ENCODE measurements at places on chromosomes 1 and 21.

- no peak for DNase-seq
Measured at GRCh38 chr1:88803444-88803843, 87.9 kb downstream of the GTF2B start.

- DNase-seq, result no peak
Measured at GRCh38 chr1:151210830-151211229, 12.5 kb downstream of the PIP5K1A start.

GRCh38 chr1:203592156-203592555 is 34.5 kb upstream of the ATP2B4 start:
- no peak for DNase-seq

- DNase-seq, result no peak
Measured at GRCh38 chr1:66929146-66929688, 4.4 kb downstream of the MIER1 start.

GRCh38 chr21:44902268-44903049 is 18.2 kb downstream of the ITGB2 start:
- no peak for DNase-seq

GRCh38 chr1:8915446-8915845 is 30.2 kb upstream of the CA6 start:
- DNase-seq, result no peak

DNA sequence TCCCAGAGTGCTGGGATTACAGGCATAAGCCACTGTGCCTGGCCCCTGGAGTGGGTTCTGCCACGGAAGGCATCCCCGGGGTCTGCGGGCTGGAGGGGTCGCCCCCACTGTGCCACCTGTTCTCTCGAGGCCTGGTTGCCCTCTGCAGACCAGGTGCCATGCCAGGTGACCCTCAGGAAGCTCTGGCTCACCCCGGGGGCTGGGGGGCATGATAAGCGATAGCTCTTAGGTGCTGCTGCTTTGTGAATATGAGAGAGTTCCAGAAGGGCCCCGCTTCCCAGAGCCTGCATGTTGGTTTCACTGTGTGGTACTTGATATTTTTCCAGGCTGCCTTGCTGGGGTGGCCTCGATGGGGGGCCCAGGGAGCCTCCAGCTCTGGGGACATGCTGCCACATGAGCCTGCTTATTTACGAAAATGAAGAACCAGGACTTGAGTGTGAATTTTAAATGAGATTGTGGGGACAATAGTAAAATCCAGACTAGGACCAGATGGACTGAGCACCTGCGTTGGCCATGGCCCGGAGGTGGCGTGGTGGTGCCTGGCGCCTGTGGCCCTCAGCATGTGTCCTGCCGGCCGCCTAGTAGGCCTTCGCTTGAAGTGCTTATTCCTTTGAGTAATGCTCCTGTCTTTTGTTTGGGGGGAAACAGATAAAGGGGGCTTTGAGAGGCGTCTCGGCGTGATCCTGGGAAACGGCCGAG is 7.3 kb downstream of the SKI start:
- no peak for DNase-seq

DNA sequence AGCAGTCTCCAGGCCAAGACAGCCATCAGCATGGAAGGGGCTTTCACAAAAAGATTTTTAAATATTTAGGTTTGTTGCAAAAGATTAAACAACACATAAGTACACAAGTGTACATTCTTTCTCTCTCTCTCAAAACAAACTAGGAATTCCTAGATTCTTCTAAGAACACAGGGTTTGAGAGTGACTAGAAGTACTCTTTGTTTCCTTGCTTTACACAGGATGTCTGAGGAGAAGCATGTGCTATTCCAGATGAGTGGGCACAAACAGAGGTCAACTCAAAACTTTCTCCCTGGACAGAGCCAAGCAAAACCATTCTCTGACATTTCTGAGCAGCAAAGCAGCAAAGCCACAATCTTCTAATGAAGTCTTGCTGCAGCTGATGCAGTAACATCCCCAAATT is 210.6 kb upstream of the HOOK1 start:
- no peak for DNase-seq

DNA sequence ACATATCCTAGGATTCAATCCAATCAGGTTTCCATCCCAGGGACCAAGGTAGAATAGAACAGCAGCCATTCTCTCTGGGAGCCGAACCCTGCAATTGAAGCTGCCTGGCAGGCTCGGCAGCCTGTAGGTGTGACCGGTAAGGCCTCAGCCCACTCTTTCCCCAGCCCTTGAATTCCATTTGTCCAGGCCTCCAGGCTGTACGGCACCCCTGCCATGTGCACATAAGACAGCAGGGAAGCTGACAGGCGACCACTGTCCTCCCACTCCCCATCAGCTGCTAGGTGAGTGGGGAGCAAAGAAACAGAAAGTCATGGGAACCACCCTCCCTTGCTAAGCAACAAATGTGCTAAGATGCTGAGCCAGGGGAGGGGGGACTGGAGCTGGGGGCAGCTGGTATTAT is 23.0 kb downstream of the OPTC start:
- no peak for DNase-seq

DNA sequence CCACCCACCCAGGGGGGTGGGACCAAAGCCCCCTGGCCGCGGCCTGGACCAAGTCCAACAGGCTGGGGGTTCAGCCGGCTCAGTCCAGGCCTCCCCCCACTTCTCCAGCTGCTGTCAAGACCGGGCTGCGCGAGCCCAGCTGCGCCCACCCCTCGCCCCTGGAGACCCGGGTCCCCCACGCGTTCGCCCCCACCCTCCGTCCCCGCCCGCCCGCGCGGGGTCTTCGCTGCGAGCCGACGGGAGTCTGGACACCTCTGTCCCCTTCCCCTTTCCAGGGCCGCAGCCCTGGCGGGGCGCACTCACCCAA is 253 bp downstream of the RAP1GAP start:
- DNase-seq, result no peak

DNA sequence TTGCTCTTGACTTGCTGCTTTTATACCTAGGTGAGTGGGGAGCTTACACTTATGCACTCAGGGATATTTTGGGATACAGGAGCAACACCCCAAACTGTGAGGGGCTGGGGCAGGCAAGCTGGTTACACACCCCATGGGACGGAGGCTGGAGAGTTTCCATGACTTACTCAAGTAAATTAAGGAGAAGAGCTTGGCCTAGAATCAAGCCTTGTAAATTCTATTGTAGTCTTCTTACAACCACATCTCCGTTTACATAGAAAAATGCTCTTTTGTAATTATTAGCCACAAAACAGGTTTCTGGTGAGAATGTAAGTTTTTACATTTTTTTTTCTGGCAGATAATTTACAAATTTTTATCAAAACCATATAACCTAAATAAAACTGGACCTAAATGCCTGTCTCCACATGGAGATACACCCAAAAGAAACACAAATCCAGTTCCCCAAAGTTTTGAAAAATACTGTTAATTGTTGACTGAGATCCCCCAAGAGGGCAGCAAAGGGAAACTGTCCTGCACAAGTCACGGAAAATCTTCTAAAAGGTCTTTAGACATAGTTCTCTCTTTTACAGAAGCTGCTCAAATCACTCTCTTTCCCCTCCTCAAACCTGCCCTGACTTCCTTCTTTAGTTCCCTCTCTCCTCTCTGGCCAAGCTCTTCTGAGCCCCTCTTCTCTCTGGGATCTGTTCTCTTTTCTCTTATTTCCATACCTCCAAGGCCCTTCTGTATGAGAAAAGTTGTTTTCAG is 134.0 kb downstream of the HIVEP3 start:
- DNase-seq, result no peak

- no peak for DNase-seq
Measured at GRCh38 chr1:104248385-104248784, 498.7 kb downstream of the AMY1C start.

DNA sequence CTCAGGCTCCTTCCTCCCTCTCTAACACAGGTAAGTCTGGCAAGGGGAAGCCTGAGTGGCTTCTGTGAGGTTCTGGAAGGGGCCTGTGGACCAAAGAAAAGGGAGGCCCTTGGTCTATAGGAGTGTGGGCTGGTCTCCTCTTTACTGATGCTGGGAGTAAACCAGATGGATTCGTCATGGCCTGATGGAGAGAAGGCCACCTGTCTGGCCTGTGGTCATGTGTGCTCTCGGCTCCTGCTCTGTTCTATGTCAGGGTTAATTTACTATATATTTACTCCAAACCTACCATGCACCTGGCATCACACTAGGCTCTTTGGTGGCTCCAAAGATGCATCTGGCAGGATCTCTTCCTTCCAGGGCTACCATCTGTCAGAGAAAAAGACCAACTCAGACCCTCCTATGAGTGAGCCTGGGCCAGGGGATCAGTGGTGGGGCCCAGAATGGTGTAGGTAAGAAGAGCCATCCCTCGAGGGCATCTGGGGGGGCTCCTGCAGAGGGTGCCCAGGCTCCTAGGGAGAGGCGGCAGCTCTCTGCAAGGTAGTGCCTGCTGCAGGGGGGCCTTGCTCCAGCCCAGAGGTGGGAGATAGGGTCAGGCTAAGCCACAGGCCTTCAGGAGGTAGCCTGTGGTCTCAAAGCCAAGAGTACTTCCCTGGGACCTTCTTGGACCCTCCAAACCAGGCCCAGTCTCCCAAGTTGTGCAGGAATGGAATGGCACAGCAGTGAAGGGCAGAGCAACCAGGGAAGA is 68.2 kb upstream of the SELENON start:
- peak; percentile 55 for DNase-seq

GRCh38 chr1:19057182-19057779 is 100.8 kb upstream of the IFFO2 start:
- no peak for DNase-seq

All from NCI-H1694 (cell line).